ENCODE measurements at places on chromosomes 4 and X.

- H3K27ac ChIP-seq, result no peak overlapping the region
- no peaks in the 10 kb centered on the region for H3K27me3 ChIP-seq
- no peak for DNase-seq
- no peaks in the 10 kb centered on the region for H3K4me1 ChIP-seq
Observed at GRCh38 chr4:158295053-158295452, 84.8 kb downstream of the TMEM144 start.

- peak overlapping the region; percentile 96 for H3K4me3 ChIP-seq
- peaks cover 41% of the 10 kb centered on the region for H3K4me1 ChIP-seq
- DNase-seq, result no peak
- H3K36me3 ChIP-seq, result no peaks in the 10 kb centered on the region
- no peaks in the 10 kb centered on the region for H3K27me3 ChIP-seq
Observed at GRCh38 chr4:1348014-1348513, 1.1 kb downstream of the UVSSA start.

DNA sequence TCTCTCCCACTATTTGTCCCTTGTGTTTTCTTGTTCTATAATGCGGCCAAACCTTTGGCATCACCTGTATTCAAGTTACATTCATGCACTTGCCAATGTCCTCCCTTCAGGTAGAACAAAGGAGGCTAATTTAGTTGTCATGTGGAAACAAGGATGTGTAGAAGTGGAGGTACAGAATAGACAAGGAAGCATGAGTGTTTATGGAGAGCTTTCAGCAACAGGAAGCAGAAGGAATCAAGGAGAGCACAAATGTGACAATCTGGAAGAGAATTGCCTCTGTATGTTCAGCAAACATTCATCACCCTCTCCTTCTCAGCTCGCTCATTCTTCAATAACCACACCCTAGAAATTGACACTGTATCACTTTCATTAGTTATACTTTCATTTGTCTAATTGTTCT lies 103.4 kb downstream of the SLC7A11 start:
- H3K4me3 ChIP-seq, result no peak overlapping the region
- H3K27me3 ChIP-seq, result no peaks in the 10 kb centered on the region
- DNase-seq, result no peak

DNA sequence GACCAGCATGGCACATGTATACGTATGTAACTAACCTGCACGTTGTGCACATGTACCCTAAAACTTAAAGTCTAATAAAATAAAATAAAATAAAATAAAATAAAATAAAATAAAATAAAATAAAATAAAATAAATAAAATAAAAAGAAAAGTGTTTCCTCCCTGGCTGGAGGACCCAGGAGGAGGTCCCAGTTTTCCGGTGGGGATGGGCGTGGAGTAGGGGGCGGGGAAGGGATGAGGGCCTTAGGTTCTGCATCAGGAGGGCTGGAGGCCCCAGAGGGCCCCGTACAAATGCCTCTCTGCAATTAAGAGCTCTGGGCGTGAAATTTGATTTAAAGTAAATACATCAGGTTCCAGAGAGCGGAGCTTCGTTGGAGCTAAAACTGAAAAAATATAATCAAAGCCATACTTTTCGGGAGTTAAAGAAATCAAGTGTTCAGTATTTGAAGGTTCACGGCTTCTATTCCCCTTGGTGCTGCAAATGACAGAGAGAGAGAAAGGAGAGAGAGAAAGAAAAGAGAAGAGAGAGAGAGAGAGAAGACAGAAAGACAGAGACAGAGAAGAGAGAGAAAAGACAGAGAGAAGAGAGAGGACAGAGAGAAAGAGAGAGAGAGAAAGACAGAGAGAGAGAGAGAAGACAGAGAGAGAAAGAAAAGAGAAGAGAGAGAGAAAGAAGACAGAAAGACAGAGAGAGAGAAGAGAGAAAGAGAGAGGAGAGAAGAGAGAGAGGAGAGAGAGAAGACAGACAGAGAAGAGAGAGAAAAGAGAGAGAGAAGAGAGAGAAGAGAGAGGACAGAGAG lies 8.7 kb upstream of the SHOX start:
- H3K27me3 ChIP-seq, result no peaks in the 10 kb centered on the region
- no peak for DNase-seq
- H3K4me1 ChIP-seq, result peaks cover 7% of the 10 kb centered on the region
- H3K36me3 ChIP-seq, result no peaks in the 10 kb centered on the region

DNA sequence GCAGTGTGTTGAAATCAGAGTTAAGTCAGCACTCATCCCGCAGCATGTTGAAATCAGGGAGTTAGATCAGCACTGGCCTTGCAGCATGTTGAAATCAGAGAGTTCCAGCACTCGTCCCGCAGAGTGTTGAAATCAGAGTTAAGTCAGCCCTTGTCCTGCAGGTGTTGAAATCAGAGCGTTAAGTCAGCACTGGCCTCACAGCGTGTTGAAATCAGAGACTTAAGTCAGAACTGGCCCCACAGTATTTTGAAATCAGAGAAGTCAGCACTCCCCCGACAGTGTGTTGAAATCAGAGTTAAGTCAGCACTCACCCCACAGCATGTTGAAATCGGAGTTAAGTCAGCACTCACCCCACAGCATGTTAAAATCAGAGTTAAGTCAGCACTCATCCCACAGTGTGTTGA lies 10.9 kb upstream of the UVSSA start:
- no peak overlapping the region for H3K27ac ChIP-seq
- H3K4me3 ChIP-seq, result no peak overlapping the region
- DNase-seq, result no peak
- peaks cover 7% of the 10 kb centered on the region for H3K4me1 ChIP-seq

DNA sequence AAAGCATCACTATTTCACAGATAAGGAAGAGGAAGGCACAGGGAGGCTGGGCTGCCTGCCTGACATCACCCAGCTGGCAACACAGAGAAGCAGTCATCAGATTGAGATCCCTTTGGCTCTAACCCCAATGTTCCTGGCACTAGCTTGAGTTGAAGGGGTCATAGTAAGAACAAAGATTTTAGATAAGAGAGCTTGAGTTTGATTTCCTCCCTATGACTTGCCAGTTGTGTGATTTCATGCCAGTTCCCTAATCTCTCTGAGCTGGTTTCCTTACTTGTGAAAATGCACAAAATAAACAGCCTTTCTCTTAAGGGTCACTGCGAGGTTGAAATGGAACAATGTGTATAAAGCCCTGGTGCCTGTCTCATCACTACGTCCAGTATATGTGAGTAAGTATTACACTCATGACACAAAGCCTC lies 475.4 kb upstream of the HS3ST1 start:
- no peak overlapping the region for H3K27ac ChIP-seq
- H3K27me3 ChIP-seq, result no peaks in the 10 kb centered on the region
- no peak overlapping the region for H3K4me3 ChIP-seq
- H3K4me1 ChIP-seq, result no peaks in the 10 kb centered on the region

DNA sequence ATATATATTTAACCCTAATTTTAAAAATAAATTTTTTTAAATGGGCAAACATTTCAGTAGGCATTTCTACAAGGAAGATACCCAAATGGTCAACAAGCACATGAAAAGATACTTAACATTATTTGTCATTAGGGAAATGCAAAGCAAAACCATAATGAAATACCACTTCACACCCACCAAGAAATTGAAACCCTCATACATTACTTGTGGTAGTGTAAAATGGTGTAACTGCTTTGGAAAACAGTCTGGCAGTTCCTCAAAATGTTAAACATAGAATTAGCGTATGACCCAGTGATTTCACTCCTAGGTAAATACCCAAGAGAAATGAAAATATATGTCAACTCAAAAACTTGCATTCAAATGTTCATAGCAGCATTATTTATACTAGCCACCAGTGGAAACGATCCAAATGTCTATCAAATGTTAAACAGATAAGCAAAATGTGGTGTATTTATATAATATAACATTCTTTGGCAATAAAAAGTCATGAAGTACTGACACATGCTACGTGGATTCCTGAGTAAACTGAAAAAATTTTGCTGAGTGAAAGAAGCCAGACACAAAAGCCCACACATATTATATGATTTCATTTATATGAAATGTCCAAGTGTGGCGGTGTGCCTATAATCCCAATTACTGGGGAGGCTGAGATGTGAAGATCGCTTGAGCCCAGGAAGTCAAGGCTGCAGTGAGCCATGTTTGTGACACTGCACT lies 16.6 kb downstream of the TRIM2 start:
- H3K4me1 ChIP-seq, result peaks cover 29% of the 10 kb centered on the region
- no peaks in the 10 kb centered on the region for H3K27me3 ChIP-seq
- no peak overlapping the region for H3K4me3 ChIP-seq
- no peak for DNase-seq
- H3K36me3 ChIP-seq, result no peaks in the 10 kb centered on the region

Measured in vagina (tissue), 2 donors.